ENCODE measurements at places on chromosomes 11 and 22.
A peak's percentile ranks its signal among the peaks of the same experiment; 100 is the strongest.

- no peak for DNase-seq
These were observed 122.2 kb downstream of the CD44 start for GRCh38 chr11:35261197-35261596.

DNA sequence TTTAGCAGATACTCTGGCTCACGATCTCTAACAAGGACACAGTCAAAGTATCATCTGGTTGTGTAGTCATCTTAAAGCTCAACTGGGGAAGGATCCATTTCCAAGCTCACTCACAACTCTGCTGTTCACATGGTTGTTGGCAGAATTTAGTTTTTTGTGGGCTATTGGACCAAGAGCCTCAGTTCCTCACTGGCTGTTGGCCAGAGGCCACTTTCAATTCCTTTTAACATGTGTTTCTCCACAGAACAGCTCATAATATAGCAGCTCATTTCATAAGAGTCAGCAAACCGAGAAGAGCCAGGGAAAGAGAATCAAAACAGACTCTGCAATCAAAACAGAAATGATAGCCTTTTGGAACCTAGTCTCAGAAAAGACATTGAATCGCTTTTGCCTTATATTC lies 22.6 kb downstream of the IZUMO1R start:
- DNase-seq = no peak

DNA sequence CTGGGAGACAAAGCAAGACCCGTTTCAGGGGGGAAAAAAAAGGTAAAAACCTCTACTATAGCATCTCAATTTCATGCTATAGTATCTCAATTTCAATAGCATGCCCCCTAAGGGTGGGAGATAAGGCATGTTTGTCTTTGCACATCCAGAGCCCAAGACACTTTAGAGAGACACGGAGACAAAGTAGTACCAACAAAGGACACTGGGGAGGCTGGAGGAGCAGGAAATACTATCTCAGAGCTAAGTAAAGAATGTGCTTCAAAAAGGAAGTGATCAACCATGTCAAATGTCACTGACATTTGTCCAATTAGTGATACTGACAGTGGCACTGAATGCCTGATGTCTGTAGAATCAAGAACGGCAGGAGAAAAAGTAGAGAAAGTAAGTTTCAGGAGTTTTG lies 68.6 kb downstream of the RRAS2 start:
- no peak for DNase-seq

DNA sequence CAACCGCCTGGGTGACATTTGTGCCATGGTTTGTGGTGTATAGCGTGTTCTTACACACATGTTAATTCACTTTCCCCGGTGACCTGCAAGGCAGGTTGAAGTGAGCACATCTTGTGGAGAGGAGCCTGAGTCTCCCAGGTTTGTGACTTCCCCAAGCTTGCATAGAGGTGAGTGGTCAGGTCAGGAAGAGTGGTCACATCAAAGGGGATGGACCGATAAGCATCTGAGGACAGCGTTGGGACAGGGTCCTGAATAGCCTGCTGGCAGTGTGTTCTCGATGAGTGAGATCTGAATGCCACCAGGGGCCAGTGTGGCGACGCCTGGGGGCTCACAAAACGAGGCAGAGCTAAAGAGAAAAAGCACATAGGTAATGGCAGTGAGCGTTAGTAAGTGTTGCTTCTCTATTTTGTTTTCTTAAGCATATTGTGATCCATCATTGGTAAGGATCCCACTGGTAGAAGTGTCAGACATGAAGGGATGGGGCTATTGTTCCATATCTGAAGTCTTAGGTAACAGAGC lies 154.6 kb downstream of the GRIK4 start:
- no peak for DNase-seq

- DNase-seq = peak; percentile 39
These were observed 34.9 kb downstream of the RSPH14 start for GRCh38 chr22:23106906-23107367.

- DNase-seq = no peak
These were observed 19.4 kb downstream of the RELT start for GRCh38 chr11:73395297-73396208.

- DNase-seq = no peak
These were observed 49.2 kb downstream of the DBX1 start for GRCh38 chr11:20110908-20111669.
